ENCODE measurements at places on chromosomes 7 and 10.

DNA sequence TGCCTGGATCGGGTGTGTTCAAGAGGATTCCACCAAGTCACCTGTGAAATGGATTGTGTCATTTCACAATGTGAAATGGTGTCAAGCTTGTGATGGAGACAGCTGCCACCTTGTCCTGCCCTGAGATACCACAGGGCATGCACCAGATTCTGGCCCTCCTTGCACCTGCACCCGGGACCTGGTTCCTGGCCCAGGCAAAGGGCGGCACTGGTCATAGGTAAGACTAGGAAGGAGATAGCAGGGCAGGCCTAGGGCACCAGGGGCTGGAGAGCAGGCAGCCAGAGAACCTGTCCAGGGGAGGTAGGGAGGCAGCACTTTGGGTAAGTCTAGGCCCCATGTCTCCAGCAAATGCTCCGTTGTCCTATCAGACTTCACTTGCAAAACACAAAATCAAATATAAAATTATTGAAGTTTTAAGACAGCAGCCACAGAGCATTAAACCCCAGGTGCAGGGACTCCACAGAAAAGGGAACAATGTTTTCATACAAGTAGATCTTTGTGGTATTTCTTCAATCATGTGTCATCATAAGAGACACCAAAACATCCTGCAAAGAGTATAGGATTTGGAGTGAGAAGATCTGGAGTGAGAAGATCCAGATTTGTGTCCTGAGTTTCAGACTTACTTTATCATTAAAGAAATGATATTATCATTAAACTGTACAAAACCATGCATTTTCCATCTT lies 22.7 kb upstream of the ZNF800 start:
- no peak for DNase-seq

- DNase-seq: no peak
These were observed 8.4 kb downstream of the COL13A1 start for GRCh38 chr10:69810097-69810496.

- no peak for DNase-seq
These were observed 570.8 kb upstream of the MGMT start for GRCh38 chr10:128896116-128896795.

DNA sequence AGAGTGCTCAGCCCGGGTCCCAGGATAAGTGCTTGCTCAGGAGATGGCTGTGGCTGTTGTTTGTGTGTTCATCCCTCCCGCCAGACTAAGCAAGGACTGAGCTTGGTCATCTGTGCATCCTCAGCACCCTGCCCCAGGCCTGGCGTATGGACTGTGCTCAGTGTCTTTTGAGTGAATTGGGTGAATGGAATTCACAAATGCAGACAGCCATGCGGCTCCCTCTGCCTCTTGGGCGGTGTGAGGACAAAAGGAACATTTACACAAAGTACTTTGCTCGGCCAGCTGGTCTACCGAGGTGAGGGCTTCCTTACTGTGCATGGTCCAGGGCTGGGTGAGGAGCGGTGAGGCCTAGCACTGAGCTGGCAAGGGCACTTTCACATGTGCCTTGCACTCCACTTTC lies 120.2 kb downstream of the CDH23 start:
- no peak for DNase-seq

- DNase-seq: no peak
These were observed 71.9 kb downstream of the MKI67 start for GRCh38 chr10:128054163-128054970.

DNA sequence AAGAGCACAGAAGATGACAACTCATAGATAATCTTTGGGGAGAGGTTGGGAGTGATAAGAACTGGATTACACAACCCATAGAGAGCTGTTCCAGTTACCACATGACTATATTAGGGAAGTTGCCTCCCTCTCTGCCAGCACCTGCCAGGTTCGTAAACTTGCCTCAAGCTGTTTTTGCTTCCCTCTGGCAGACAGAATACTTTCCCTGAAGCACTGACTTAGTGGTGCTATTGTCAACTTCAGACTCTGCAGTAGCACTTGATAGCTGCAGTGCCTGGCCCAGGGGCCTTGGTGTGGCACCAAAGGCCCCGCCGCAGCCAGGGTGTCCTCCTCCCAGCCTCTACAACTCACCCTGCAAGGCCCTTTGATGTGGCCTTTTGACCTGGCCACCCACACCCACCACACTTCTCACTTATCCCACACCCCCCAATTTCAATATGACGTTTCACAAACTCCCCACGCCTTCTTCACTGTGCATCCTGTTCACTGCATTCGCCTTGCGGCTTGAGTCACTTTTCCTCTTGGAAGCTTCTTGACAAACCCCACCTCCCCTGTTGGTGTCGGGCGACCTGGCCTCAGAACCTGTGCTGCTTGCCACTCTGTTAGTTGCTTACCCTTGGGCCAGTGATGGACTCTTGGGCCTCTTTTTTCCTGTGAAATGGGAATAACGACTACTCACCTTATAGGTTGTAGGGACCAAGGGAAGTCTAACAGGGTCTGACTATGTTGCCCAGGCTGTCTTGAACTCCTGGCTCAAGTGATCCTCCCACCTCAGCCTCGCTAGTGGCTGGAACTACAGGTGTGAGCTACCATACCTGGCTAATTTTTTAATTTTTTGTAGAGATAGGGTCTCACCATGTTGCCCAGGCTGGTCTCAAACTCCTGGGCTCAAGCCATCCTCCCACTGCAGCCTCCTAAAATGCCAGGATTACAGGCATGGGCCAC lies 50.2 kb upstream of the PODXL start:
- no peak for DNase-seq

DNA sequence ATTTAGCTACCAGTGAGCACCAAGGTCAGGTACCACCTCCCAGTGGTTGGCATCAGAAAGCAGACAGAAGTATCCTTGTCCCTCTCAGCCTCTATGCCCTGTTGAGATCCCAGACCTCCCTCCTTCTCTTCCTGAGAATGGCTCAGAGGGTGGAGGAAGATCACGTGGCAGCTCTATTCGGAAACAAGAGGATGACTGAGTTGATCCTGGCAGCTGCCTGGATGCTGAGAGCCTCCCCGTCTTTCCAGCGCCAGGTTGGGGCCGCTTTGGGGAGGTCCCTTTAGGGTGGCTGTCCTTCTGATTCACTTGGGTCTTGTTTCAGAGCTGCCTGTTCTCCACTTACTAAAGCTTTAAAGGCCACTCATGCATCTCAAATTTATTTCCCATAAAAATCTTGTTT lies 36.9 kb upstream of the NPFFR1 start:
- DNase-seq: no peak

- DNase-seq: peak; percentile 11
These were observed 25.5 kb downstream of the PRR15 start for GRCh38 chr7:29588900-29589696.

GRCh38 chr7:1675036-1675671 lies 5.1 kb downstream of the ELFN1 start:
- no peak for DNase-seq

DNA sequence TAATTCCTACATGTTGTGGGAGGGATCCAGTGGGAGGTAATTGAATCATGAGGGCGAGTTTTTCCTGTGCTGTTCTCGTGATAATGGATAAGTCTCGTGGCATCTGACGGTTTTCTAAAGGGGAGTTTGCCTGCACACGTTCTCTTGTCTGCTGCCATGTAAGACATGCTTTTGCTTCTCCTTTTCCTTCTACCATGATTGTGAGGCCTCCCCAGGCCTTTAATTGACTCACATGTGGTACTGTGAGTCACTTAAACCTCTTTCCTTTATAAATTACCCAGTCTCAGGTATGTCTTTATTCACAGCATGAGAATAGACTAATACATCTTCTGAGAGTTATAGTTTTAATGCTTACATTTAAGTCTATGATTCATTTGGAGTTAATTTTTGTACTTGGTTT lies 22.6 kb upstream of the CPN1 start:
- DNase-seq: no peak

DNA sequence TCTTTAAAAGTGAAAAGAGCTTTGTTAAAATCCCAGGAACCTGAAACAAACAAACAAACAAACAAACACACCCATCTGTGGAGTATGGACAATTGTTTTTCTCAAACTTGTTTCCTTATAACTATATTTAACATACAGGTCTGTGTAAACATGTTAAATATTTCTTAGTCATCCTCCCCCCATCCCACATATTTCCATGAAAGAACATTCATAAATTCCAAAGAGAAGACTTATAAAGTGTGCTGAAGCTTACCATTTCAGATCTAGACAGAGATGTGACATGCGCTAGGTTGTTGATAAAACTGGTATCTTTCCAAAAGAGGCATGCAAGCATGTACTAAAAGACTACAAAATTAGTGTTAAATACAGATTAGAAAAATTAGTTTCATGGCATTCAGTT lies 6.5 kb downstream of the FKBP14 start:
- no peak for DNase-seq

- no peak for DNase-seq
These were observed 272.3 kb upstream of the C7orf33 start for GRCh38 chr7:148318102-148318811.

GRCh38 chr10:123240776-123241175 lies 86.6 kb downstream of the BUB3 start:
- no peak for DNase-seq

DNA sequence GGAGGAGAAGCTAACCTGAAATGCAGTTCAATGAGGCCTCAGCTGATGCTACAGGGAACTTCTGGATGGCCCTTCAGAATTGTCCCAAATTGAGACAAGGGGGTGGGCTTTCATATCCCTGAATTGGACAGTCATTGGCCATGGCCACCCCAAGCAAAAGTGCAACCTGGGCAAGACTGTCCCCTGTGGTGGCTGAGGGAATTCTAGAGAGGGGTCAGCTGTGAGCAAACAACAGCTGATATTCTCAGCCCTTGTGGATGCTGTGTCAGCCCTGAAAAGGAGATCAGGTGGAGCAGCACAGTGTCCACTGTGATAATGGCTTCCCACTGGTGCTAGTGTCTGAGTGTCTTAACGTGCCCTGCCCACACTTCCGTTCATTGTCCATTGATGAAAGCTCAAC lies 76.6 kb downstream of the SLC16A9 start:
- DNase-seq: no peak

DNA sequence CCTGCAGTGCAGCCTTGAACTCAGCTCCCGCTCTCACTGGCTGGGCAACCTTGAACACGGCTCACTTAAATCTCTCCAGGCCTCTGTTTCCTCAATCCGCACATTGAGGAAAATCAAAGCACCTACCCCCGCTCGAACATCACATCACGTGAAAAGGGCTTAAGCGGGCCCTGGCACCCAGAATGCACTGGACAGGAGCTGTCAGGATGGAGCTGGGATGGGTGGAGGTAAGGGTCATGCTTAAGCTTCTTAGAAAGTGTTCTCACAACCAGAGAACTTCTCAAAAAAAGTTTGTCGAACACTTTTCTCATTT lies 55.7 kb upstream of the MGMT start:
- DNase-seq: no peak

DNA sequence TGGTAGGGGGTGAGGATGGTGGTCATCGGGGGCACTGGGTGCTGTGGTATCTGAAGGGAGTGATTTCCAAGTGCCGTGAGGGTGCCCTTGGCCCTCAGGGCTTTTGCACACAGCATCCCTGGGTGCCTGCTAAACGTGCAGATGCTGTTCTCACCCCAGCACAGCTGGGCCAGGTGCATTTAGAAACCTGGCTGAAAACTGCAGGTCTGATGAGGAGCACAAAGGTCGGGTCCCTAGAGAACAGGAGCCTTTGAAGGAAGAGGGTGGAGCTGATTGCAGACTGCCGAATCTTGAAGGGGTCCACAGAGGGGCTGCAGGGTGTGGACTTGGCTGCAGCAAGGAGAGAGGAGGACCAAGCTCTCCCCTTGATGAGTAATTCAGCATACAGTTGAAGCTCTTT lies 32.0 kb downstream of the ZMIZ1 start:
- DNase-seq: no peak

DNA sequence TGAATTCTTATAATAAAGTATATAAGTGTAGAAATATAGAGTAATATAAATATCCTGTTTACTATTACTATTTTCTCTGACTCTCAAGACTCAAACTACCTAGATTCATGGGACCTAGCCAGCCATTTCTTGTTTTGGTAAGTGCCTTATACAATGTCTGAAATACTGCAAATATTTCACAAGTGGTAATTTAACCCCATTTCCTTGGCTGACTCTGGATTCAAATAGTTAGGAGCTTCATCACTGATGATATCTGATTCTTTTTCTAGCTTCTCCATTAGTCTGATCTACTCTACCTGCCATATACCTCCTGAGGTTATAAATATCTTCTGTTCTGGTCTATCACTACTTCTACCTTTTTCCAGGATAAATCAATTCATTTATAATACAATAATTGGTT lies 6.4 kb upstream of the RALA start:
- no peak for DNase-seq
